ENCODE measurements at places on chromosomes 5 and 9.

DNA sequence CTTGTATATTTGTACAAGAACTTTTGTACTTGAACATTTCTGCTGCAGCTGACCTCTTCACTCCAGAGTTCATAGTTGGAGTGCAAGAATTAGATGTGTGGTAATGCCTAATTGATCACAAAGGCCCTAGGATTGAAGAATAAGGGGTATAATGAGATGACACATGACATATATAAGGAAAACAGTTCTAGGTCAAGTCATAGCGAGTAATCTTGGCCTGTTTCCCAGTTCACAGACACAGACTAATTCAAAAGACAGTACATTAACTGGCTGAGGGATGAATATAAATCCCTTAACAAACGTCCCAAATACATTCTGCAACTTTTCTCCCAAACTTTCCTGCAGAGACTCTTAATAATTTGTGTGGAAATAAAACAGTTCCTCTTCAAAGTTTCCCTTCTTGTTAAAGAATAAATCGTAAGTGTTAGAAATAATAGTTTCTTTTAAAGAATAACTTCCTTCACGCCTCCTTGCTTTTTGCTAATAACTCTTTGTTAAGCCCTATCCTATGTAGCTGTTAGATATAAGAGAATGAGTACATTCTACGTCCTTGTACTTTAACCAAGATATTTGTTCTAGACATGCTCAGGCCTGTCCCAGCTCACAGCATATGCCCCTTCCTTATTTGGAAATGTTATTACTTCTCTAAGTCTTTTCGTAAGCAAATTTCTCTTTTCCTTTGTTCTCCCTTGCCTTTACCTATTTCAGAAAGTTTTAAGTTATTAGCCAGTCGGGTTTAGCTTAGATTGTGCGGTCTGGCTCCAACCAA is 556.4 kb upstream of the CTNND2 start:
- DNase-seq, result no peak

DNA sequence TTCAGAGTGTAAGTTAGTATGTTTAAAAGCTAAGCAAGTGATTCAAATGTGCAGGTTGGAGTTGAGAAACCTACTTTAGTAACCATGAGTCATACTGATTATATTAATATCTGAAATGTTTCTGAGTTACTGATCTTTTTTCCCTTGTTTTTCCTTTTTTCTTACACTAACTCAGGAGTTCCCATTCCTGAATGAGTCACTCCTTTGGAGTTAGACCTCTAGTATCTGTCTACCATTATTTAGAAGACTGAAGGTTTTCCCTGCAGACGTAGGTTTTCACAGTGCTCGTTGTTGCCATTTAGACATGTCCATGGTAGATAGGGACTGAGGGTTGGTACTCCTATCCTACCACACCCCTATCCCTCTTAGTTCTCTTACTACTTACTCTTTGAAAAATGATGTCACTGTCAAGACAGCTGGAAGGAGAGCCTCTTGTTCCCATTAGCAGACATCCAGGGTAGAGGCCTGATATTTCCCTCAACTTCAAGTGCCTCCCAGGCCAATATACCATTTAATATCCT is 20.2 kb downstream of the OCLN start:
- DNase-seq, result no peak

- no peak for DNase-seq
These were observed 5.3 kb downstream of the IL12B start for GRCh38 chr5:159324986-159325385.

DNA sequence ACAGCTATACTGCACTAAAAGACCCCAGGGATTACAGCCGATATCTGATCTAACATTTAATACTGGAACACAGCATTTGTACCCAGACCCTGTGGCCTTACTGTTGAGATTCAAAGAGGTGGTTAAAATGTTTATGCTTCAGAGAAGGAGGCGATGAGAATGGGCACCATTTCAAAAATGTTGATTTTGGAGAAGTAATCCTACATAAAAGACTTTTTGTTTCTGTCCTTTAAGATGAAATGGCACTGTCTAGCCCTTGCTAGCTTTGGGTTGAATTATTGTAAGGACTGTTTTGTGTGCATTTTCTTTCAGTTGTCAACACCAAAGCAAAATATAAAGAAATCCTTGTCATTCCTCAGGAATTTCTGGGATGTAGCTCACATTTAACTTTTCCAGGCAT is 288.5 kb upstream of the ANKH start:
- DNase-seq, result no peak

GRCh38 chr9:88018101-88018500 is 43.8 kb upstream of the CDK20 start:
- no peak for DNase-seq

DNA sequence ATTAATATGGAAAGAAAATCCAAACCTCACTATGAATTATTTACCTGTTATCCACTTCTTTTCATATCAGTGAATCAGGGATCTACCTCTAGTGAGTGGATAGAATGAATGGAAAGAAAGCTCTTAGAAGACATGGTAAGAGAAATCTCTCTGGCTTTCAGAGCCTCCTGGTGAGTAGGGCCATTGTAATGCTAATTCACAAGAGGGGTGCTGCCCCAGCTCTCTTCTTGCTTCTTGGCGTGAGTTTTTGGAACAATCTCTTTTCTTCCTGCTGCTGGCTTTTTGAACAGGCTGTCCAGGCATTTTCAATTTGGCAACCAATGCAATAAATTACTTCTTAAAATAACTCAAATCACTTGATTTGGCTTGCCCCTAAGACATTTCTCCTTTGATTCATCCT is 49.9 kb upstream of the KCNN2 start:
- no peak for DNase-seq

DNA sequence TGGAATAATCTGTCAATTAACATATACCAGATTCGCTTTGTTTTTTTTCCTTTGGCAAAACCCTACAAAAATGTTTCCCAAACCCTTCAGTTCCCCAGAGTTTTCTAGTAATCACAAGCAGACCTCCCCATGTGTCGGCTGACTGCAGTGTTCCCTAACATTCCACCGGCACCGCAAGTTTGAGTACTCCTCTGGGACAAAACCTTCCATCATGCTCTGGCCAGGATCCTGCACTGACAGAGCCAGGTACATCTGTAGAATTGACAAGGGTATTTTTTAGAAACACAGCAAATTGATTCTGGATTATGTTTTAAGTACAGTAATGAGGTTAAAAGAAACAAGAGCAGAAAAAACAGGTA is 174.7 kb downstream of the GAS1 start:
- DNase-seq, result no peak

DNA sequence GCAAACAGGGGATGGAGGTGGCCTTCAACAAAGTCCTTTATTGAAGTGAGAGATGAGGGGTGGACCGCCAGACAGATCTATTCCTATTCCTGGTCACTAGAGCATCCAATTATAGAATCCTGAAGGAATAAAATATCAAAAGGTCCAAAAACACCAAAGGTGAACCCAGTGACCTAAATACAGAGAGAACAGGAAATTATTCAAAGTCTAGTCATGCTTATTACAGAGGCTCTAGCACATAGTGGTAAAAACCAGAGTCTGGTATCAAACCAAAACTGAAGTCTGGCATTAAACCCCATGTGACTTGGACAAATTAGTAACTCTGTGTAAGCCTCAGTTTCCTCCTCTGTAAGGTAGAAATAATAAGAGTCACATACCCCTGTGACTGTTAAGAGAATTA is 100.5 kb upstream of the SNX2 start:
- no peak for DNase-seq

DNA sequence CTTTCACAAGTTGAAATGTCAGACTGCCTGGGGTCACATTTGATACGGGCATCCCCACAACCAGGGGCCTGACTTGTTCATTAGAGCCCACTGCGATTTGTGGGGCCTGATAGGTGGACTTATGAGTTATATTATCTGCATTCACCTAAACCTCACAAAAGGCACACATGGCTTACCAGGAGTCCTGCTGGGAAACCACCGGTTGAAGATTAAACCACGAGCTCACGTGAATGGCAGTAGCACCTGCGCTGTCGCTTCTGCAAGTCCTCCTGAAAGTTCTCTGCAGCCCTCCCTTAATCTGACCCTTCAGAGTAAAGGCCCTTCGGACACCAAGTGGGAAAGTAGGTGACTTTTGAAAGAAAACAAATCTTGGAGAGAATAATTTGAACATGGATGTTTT is 68.9 kb downstream of the PPIC start:
- no peak for DNase-seq
